ENCODE measurements at places on chromosomes 1 and 21. TPM values are rescaled to one million over a fixed set of nuclear protein-coding genes. Genes with fewer than 3 reads are reported as not detected.

GRCh38 chr1:39508857-39509305, 17.4 kb downstream of the BMP8A start:
- peak; percentile 54 for DNase-seq

DNA sequence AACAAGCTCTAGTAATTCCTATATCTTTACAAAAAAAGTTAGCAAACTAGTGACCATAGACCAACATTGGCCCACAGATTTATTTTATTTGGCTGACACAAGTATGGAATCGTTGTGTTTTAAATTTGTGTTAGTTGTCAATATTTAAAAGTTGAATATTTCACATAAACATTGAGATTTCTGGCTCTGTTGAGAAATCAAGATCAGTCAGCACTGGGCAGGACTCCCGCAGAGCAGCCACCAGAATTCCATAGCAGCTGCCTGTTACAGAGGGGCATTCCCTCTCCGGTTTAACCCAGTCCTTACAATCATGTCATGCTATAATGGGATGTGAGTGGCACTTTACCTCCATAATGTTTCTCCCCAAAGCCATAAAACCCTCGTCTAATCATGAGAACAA, 79.2 kb upstream of the NRIP1 start:
- no peak for DNase-seq

- DNase-seq, result no peak
Measured at GRCh38 chr1:61776091-61776490, 33.8 kb downstream of the PATJ start.

- DNase-seq, result peak; percentile 28
Measured at GRCh38 chr1:33036051-33036525, 595 bp downstream of the AK2 start.

GRCh38 chr1:63874278-63874880, 100.6 kb downstream of the ROR1 start:
- no peak for DNase-seq

- peak; percentile 66 for DNase-seq
Measured at GRCh38 chr1:62962901-62963776, 179.2 kb downstream of the ATG4C start.

DNA sequence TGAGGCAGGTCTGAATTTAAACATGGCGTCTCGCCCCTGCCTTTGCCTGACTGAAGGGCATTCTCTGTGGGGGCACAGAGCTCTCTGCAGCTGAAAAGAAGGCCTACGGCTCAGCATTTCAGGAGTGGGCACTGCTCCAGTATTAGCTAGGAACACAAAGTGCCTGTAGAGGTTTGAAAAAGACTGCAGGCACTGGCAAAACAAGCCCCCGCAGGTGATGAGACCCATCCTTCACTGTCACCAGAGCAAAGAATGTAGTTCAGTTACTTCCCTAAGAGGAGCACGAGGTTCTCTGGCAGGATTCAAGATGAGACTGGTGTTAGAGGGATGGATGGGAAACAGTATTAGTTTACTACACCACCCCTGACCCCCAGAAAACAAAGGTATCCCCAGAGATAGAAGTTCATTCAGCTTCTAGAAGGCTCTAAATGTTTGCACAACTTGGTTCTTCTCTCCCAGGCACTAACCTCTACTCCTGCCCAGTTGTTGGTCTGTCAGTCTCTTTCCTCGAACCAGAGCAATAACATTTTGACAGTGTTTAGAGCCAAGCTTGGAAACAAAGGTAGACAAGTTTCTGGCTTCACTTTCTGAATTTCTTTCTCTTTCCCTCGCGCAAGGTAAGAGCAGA, 101.9 kb upstream of the KCNE2 start:
- DNase-seq, result no peak

GRCh38 chr1:217712925-217713597, 81.9 kb downstream of the SPATA17 start:
- no peak for DNase-seq

GRCh38 chr1:243946946-243947345, 96.9 kb upstream of the AKT3 start:
- peak; percentile 30 for DNase-seq

GRCh38 chr1:199403531-199404116, 623.9 kb upstream of the NR5A2 start:
- DNase-seq, result no peak

DNA sequence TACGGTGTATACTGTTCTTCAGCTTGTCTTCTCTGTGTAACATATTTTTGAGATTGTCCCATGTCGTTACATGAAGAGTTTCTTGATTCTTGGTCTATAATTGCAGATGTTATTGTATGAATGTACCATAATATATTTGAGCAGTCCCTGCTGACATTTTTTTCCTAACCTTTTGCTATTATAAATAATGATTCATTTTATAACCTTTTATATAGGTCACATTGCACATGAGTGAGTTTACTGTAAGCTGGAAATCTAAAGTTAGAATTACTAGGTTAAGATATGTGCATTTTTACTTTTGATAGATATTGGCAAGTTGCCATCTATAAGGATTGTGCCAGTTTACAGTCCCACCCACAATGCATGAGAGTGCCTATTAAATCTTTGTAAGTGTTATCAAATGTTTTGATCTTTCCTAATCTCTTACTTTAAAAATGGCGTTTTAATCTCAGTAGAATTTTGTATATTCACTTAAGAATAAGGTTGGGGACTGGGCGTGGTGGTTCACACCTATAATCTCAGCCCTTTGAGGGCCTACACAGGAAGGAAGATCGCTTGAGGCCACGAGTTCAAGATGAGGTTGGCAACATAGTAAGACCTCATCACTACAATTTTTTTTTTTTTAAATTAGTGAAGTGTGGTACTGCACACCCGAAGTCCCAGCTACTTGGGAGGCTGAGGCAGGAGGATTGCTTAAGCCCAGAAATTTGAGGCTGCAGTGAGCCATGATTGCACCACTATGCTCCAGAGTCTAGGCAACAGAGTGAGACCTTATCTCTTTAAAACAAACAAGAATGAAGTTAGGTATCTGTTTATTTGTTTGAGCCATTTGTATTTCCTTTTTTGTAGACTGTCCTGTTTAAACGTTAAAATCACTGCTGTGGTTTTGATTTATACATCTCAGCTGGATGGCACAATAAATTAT, 36.5 kb downstream of the ZMYM1 start:
- DNase-seq, result no peak

DNA sequence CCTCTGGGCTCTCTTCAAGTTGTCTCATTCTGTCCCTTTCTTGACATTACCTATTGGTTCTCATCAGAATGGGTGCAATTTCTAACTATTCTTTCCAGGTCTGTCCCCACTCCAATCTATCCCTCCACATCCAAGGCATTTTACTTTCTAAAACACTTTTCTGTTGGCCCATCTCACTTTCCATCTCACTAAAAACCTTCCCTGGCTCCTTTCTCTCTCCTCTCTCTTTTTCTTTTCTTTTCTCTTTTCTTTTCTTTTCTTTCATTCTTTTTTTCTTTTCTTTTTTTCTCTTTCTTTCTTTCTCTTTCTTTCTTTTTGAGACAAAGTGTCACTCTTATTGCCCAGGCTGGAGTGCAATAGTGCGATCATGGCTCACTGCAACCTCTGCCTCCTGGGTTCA, 279.2 kb upstream of the SGIP1 start:
- DNase-seq, result no peak

DNA sequence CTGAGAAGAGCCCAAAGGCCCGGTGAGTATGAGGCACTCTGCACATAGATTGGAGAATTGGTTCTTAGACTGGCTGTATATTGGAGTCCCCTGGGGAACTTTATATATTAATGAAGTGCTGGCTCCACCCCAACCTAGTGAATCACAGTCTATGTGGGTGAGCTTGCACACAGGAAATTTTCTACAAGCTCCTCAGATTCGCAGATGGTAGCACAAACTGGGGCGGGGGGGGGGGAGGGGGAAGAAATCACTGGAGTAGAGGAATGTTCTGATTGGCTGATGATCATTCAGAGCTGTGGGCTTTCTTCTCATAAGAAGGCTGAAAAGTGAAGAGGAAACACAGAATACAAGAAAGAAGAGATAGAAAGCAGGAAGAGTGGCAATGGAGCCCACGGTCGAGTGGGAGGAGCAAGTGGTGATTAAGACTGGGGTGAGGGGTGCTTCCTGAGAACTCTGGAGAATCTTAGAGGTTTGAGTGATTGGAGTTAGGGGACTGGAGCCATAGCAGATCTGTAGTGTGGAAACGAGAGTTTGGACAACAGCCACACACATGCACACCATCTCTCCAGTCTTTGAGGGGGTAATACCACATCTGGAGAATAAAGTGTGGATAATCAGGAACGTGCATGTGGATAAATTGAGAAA, 465.9 kb upstream of the DAB1 start:
- DNase-seq, result no peak

Gene PALMD
- polyA plus RNA-seq, result 1.8 TPM

Gene ADCY10
- polyA plus RNA-seq, result 0.15 TPM

Gene ZNF644
- polyA plus RNA-seq, result 6.8 TPM

Gene CEP170
- polyA plus RNA-seq, result 67.2 TPM

Gene CR1L
- polyA plus RNA-seq, result not detected

Gene CFAP141
- not detected for polyA plus RNA-seq

Data from SK-N-SH (cell line).